ENCODE measurements at places on chromosomes 7 and 10.

- no peak for DNase-seq
These were observed 27.1 kb upstream of the LBX1 start for GRCh38 chr10:101256387-101256786.

- DNase-seq: peak; percentile 84
These were observed 1189.6 kb downstream of the SORCS1 start for GRCh38 chr10:105974803-105975456.

- DNase-seq: no peak
These were observed 92.0 kb downstream of the SVIL start for GRCh38 chr10:29542723-29543122.

- DNase-seq: no peak
These were observed 28.8 kb downstream of the ITGB8 start for GRCh38 chr7:20359341-20359963.

- no peak for DNase-seq
These were observed 20.2 kb downstream of the DDC start for GRCh38 chr7:50544992-50545391.

GRCh38 chr10:22372917-22373316, 27.6 kb downstream of the SPAG6 start:
- DNase-seq: no peak

- no peak for DNase-seq
These were observed 211.2 kb upstream of the PRSS58 start for GRCh38 chr7:142468871-142469665.

- no peak for DNase-seq
These were observed 106.2 kb downstream of the REEP3 start for GRCh38 chr10:63627396-63627795.

GRCh38 chr7:24923172-24923865, 56.7 kb downstream of the OSBPL3 start:
- no peak for DNase-seq

GRCh38 chr10:18501198-18501597, 150.2 kb downstream of the NSUN6 start:
- no peak for DNase-seq

GRCh38 chr7:89232-90019, 102.9 kb upstream of the FAM20C start:
- no peak for DNase-seq

- DNase-seq: no peak
These were observed 774.1 kb upstream of the AUTS2 start for GRCh38 chr7:68823996-68824780.

Data from A673 (cell line).